ENCODE measurements at places on chromosomes 13 and 19. TPM values are rescaled to one million over a fixed set of nuclear protein-coding genes. Genes with fewer than 3 reads are reported as not detected.

DNA sequence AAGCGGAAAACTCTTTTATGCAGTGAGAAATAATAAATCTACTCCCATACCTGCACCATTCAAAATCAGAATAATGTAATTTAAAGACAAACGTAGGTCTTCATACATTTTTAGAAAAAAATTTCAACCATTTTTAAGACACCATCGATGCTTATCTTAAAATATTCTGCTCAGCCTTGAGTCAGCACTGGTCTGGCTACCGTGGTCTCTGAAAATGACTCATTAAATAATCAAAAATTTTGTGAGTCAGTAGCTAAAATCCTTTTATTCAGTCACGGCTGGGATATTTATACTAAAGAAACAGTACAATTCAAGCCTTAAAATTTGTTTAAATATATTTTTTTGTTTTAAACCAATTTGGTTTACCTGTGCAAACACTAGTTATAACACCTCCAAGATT lies 2862.8 kb upstream of the PCDH20 start:
- H3K36me3 ChIP-seq = no peaks in the 10 kb centered on the region
- peak; percentile 46 for DNase-seq
- no peak overlapping the region for H3K4me3 ChIP-seq
- no peaks in the 10 kb centered on the region for H3K4me1 ChIP-seq
- no peak overlapping the region for H3K27ac ChIP-seq

GRCh38 chr19:18119717-18120105 lies 22.1 kb downstream of the MAST3 start:
- no peak for DNase-seq
- H3K27ac ChIP-seq = no peak overlapping the region
- H3K36me3 ChIP-seq = peaks cover 5% of the 10 kb centered on the region

GRCh38 chr19:32773126-32773525 lies 53.6 kb downstream of the TDRD12 start:
- no peaks in the 10 kb centered on the region for H3K36me3 ChIP-seq
- no peak for DNase-seq
- H3K27me3 ChIP-seq = no peaks in the 10 kb centered on the region
- no peak overlapping the region for H3K27ac ChIP-seq
- peaks cover 5% of the 10 kb centered on the region for H3K4me1 ChIP-seq

DNA sequence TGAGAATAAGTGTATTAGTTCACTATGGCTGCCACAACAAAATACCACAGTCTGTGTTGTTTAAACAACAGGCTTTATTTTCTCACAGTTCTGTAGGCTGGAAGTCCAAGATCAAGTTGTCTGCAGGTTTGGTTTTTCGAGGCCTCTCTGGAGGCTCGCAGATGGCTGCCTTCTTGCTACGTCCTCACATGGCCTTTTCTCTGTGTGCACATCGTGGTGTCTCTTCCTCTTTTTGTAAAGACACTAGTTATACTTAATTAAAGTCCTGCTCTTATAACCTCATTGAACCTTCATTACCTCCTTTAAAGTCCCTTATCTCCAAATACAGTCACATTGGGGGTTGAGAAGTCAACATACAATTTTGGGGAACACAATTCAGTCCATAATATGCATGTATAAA lies 10.6 kb downstream of the CSNK1A1L start:
- H3K4me3 ChIP-seq = no peak overlapping the region
- no peak overlapping the region for H3K27ac ChIP-seq
- no peaks in the 10 kb centered on the region for H3K27me3 ChIP-seq
- DNase-seq = no peak
- no peaks in the 10 kb centered on the region for H3K4me1 ChIP-seq
- H3K36me3 ChIP-seq = no peaks in the 10 kb centered on the region

- H3K27me3 ChIP-seq = no peaks in the 10 kb centered on the region
- H3K4me3 ChIP-seq = no peak overlapping the region
- peaks cover 39% of the 10 kb centered on the region for H3K4me1 ChIP-seq
These were observed 7.6 kb downstream of the ALOX5AP start for GRCh38 chr13:30742901-30743300.

GRCh38 chr19:30287259-30287658 lies 84.9 kb upstream of the ZNF536 start:
- H3K27me3 ChIP-seq = no peaks in the 10 kb centered on the region
- no peaks in the 10 kb centered on the region for H3K36me3 ChIP-seq

Gene KASH5
- total RNA-seq = not detected

DNA sequence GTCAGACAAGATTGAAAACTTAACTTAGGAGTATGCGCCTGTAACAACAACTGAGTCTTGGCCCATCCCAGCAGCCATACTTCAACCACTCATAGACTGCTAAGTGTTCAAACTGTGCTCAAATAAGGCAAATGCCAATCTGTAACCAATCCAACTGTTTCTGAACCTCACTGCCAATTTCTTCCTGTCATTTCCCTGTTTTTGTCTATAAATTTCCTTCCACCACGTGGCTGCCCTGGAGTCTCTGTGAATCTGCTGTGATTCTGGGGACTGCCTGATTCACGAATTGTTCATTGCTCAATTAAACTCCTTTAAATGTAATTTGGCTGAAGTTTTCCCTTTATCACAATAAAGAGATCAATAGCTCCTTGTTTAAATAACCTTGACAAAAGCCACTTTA lies 50.8 kb upstream of the FREM2 start:
- H3K27ac ChIP-seq = no peak overlapping the region
- H3K27me3 ChIP-seq = peaks cover 11% of the 10 kb centered on the region
- no peak for DNase-seq
- H3K36me3 ChIP-seq = no peaks in the 10 kb centered on the region
- H3K4me1 ChIP-seq = no peaks in the 10 kb centered on the region

Gene IFNL1
- not detected for total RNA-seq

DNA sequence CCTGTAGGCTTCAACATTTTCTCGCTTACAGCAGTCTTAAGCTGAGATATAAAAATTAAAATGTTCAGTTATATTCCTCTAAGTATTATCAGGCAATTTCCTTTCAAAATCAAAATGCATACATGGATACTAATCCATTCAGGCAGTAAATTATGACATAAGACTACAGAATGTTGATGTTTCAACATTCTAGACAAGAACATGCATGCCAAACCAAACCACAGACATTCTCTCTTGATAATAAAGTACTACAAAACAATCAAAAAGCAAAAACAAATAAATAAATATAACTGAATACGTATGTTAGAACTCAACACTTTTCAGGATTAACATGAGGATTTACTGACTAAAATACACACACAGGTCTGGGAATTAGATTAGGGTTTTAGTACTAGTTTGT lies 7.7 kb downstream of the DIS3 start:
- no peaks in the 10 kb centered on the region for H3K27me3 ChIP-seq
- H3K27ac ChIP-seq = peak overlapping the region; percentile 59
- H3K36me3 ChIP-seq = peaks cover 87% of the 10 kb centered on the region

DNA sequence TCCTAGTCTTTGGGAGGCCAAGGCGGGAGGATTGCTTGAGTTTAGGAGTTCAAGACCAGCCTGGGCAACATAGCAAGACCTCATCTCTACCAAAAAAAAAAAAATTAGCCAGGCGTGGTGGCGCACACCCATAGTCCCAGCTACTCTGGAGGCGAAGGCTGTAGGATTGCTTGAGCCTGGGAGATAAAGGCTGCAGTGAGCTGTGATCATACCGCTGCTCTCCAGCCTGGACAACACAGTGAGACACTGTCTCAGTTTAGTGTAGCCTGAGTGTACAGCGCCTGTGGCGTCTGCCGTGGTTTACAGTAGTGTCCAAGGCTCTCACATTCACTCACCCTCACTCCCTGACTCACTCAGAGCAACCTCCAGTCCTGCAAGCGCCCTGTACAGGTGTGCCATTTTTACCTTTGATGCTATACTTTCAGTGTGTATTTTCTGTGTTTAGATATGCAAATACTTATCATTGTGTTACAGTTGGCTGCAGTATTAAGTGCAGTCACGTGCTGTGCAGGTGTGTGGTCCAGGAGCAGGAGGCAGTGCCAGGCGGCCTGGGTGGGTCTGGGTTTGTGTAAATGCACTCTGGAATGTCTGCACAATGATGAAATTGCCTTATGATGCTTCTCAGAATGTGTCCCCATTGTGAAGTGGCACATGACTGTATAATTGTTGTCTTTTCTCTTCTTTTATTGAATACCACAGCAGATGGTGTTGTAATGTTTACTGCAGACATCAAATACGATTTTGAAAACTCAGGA lies 36.1 kb upstream of the DCUN1D2 start:
- no peak overlapping the region for H3K27ac ChIP-seq
- no peak overlapping the region for H3K4me3 ChIP-seq
- H3K4me1 ChIP-seq = peaks cover 8% of the 10 kb centered on the region
- DNase-seq = no peak
- H3K36me3 ChIP-seq = peaks cover 78% of the 10 kb centered on the region

Gene RYR1
- total RNA-seq = 0.28 TPM

GRCh38 chr13:43776501-43777079 lies 10.2 kb downstream of the ENOX1 start:
- H3K27me3 ChIP-seq = no peaks in the 10 kb centered on the region
- H3K4me1 ChIP-seq = peaks cover 6% of the 10 kb centered on the region
- no peak overlapping the region for H3K27ac ChIP-seq
- H3K4me3 ChIP-seq = no peak overlapping the region

GRCh38 chr13:50676602-50677001 lies 166.9 kb downstream of the DLEU7 start:
- H3K27me3 ChIP-seq = no peaks in the 10 kb centered on the region
- no peak overlapping the region for H3K27ac ChIP-seq
- H3K4me3 ChIP-seq = no peak overlapping the region

Gene CAMSAP3
- total RNA-seq = 6.7 TPM

DNA sequence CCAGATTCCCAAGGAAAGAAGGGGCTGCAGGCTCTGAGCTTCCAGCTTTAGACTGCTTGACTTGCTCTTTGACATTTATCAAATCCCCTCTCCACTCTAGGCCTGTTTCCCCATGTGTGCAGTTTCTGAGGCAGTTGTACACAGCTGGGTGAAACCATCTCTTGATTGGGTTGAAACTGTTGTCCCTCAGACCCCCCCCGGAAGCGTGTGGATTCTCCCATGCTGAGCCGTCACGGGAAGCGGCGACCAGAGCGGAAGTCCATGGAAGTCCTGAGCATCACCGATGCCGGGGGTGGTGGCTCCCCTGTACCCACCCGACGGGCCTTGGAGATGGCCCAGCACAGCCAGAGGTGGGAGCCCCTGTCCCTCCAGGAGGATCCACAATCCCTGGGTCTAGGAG lies 19.7 kb downstream of the BRSK1 start:
- H3K27ac ChIP-seq = no peak overlapping the region
- H3K4me3 ChIP-seq = no peak overlapping the region
- no peaks in the 10 kb centered on the region for H3K27me3 ChIP-seq
- DNase-seq = no peak
- no peaks in the 10 kb centered on the region for H3K36me3 ChIP-seq

- no peak for DNase-seq
- no peak within 1 kb of the TSS for H3K4me3 ChIP-seq
- H3K27ac ChIP-seq = peak within 1 kb of the TSS; percentile 80
- peaks cover 14% of the 10 kb centered on the region for H3K4me1 ChIP-seq
- H3K36me3 ChIP-seq = no peaks in the 10 kb centered on the region
These were observed at the start of gene TNNT1 for GRCh38 chr19:55149078-55150003. Gene TNNT1 (minus strand): TSS chr19:55149206. CDS start chr19:55147157, 2,049 bp downstream.

- H3K4me1 ChIP-seq = no peaks in the 10 kb centered on the region
- H3K27me3 ChIP-seq = peaks cover 77% of the 10 kb centered on the region
- H3K36me3 ChIP-seq = no peaks in the 10 kb centered on the region
- H3K27ac ChIP-seq = no peak overlapping the region
- DNase-seq = no peak
These were observed 715.7 kb downstream of the DIAPH3 start for GRCh38 chr13:59447846-59448620.

DNA sequence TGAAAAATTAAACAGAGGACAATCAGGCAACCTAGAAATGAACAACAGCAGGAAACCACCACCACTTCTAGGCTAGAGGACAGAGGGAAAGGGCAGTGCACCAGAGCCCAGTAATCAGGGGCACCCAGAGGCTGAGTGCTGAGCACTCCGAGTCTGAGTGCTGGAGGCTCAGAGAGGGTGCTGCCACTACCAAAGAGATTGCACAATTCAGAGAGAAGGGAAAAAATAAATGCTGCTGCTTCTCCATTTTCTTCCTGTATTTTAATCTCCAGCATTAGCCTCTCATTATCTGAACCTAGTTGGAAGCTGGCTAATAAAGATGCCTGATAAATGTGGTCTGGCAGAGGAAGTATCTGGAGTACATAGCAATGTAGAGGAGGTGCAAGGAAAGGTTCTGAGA lies 11.8 kb upstream of the ZNF175 start:
- H3K4me3 ChIP-seq = no peak overlapping the region
- H3K36me3 ChIP-seq = no peaks in the 10 kb centered on the region
- no peak overlapping the region for H3K27ac ChIP-seq
- H3K4me1 ChIP-seq = no peaks in the 10 kb centered on the region
- H3K27me3 ChIP-seq = no peaks in the 10 kb centered on the region
- no peak for DNase-seq

DNA sequence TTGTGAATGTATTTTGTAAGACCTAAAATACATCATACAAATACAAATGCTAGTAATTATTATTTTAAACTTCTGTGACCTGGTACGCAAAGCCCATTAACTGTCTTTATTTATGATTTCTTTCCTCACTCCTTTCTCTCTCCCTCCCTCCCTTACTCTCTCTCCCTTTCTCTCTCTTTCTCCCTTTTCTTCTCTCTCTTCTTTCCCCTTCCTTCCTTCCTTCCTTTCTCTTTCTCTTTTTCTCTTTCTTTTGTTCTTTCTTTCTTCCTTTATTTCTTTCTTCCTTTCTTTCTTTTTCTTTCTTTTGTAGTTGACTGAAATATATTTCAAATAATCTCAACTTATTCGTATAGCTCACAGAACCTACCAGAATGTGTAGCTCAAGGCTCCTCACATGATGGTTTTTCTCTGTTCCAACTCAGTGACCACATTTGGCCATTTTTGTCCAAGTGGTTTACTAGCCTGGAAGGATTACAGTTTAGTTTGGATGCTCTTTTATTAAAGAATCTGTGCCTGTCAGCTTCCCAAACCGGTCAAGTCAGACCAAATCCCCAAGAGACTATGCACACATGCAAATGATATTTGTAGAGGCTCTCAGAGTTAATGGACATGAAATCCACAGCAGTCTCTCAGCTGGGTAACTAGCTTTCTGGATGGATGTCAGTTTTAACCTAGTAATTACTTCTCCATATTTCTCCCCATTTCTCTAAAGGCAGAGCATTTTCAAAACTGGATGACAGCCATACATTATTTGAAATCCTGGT lies 71.7 kb downstream of the POSTN start:
- no peaks in the 10 kb centered on the region for H3K27me3 ChIP-seq
- H3K27ac ChIP-seq = no peak overlapping the region
- H3K4me3 ChIP-seq = no peak overlapping the region
- H3K36me3 ChIP-seq = no peaks in the 10 kb centered on the region
- no peak for DNase-seq

GRCh38 chr13:110592665-110593064 lies 22.7 kb upstream of the NAXD start:
- H3K27ac ChIP-seq = no peak overlapping the region
- H3K4me1 ChIP-seq = peaks cover 10% of the 10 kb centered on the region
- no peaks in the 10 kb centered on the region for H3K27me3 ChIP-seq
- no peaks in the 10 kb centered on the region for H3K36me3 ChIP-seq
- DNase-seq = no peak
- H3K4me3 ChIP-seq = no peak overlapping the region

All from MCF 10A (cell line).